Stimulated activated CD8-positive, alpha-beta memory T cell treated with anti-CD3 and anti-CD28 coated beads, Interleukin-15, amount 100 ng/mL, for 48 hours (primary cell): ENCODE measurements at places on chromosomes 6 and 20.

GRCh38 chr6:108355120-108355519 lies 60.3 kb downstream of the AFG1L start:
- DNase-seq: no peak

DNA sequence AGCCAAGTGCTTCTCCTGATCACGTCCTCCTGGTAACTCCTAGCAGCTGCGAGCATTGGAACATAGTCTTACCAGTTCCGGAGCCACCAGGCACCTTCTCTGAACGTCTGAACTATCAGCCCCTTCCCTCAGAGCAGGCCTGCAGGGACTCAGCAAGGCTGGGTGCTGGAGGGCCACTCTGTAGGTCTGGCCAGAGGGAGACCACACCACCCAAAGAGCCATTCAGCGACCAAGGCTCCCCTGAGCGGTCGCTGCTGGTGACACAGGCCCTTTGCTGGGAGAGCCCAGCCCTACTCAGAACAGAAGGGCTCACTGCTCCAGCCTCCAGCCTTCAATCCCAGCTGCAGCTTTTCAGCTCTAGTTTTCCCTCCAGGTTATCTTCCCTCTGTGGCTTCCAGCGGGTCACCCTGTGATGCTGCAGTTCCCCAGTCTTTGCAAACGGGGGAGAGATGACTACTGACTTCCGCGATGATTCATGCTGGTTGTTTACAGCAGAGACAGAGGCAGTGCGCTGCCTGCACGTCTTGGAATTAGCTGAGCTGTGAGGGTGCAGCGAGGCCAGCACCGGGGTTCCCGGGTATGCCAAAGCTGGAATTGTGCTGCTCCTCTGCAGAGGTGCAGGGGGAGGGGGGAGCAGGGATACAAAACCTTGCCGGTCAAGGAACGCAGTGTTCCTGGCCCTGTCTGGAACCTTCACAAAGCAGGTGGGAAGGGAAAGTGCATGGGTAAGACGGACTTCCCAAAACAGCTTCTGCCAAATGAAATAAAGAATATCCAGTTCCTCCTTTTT lies 161.4 kb downstream of the LY86 start:
- no peak for DNase-seq

DNA sequence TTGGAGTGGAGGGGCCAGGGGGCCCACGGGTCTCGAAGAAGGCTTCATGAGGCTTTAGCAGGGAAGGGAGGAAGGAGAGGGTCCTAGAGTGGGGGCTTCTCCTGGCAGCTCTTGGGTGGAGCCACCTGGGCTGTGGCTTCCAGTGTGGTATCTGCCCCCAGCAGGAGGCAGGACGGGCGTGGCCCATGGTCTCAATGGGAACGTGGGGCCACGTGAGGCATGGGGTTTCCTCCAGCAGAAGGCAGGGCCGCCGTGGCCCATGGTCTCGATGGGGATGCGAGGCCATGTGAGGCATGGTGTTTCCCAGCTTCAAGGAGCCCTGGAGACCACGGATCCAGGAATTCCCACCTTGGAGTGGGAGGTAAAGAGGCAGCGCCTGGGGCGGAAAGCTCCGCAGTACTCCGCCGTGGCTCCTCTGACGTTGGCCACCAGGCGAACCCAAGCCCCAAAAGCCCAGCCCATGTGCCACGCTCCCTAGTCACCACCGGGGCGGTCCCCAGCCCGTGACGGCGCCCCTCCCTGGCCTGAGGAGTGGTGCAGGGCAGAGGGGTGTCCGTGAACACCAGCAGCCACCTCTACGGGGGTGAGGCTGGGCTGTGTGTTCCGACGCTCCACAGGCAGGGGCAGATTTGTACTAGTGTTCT lies 62.0 kb upstream of the GATA5 start:
- DNase-seq: no peak

GRCh38 chr6:157625764-157626163 lies 197.3 kb upstream of the SNX9 start:
- DNase-seq: no peak

DNA sequence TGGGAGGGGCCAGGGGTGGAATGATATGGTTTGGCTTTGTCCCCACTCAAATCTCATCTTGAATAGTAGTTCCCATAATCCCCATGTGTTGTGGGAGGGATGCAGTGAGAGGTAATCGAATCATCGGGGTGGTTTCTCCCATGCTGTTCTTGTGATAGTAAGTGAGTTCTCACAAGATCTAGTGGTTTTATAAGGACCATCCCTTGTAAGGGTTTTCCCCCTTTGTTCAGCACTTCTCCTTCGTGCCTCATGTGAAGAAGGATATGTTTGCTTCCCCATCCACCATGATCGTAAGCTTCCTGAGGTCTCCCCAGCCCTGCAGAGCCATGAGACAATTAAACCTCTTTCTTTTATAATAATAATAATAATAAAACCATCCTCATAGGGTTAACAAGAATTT lies 88.8 kb upstream of the PRND start:
- DNase-seq: no peak

GRCh38 chr20:22688485-22688884 lies 104.1 kb upstream of the FOXA2 start:
- DNase-seq: no peak

- no peak for DNase-seq
These were observed 109.4 kb upstream of the ARMC2 start for GRCh38 chr6:108738684-108739416.

- DNase-seq: no peak
These were observed 303.4 kb downstream of the PLCB1 start for GRCh38 chr20:8435285-8436035.

GRCh38 chr6:81763051-81763450 lies 10.6 kb upstream of the TENT5A start:
- DNase-seq: no peak

- DNase-seq: no peak
These were observed 77.9 kb downstream of the FKBP5 start for GRCh38 chr6:35610830-35611229.

GRCh38 chr6:129785047-129785755 lies 75.2 kb upstream of the ARHGAP18 start:
- DNase-seq: no peak

GRCh38 chr6:142152746-142153145 lies 5.7 kb downstream of the VTA1 start:
- DNase-seq: no peak

DNA sequence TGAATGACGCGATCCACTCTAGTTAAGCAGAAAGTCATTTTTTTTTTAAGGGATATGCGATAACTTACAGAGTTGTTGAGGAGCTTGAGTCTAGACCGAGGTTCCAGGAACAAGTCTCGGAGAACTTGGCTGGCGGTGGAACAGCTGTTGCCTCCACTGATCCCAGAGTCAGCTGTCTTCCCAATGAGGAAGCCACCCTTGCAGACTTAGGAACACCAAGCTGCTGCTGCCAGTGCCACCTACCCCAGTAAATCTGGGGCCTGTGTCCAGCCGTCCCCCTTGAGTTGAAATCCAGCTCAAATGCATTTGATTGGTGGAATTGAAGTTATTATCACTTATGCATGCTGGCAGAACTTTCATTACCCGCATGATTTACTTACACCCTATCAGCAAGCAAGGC lies 6.7 kb downstream of the PFDN4 start:
- DNase-seq: no peak

DNA sequence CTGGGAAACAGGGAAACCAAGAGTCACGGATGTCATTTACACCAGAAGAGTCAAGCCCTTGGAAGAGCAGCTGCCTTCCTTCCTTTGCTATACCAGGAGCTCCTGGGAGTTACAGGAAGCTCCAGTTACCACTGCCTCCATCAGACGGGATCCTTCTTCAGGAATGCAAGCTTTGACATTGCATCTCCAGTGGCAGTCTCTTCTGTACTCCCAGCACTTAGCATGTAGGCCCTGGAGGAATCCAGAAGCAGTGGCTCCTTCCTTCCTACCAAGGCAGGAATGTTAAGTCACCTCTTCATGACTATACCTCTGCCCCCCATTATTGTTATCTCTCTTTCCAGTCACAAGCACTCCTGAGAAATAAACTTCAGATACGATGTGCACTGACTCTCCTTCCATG lies 836.0 kb downstream of the MAFB start:
- no peak for DNase-seq

DNA sequence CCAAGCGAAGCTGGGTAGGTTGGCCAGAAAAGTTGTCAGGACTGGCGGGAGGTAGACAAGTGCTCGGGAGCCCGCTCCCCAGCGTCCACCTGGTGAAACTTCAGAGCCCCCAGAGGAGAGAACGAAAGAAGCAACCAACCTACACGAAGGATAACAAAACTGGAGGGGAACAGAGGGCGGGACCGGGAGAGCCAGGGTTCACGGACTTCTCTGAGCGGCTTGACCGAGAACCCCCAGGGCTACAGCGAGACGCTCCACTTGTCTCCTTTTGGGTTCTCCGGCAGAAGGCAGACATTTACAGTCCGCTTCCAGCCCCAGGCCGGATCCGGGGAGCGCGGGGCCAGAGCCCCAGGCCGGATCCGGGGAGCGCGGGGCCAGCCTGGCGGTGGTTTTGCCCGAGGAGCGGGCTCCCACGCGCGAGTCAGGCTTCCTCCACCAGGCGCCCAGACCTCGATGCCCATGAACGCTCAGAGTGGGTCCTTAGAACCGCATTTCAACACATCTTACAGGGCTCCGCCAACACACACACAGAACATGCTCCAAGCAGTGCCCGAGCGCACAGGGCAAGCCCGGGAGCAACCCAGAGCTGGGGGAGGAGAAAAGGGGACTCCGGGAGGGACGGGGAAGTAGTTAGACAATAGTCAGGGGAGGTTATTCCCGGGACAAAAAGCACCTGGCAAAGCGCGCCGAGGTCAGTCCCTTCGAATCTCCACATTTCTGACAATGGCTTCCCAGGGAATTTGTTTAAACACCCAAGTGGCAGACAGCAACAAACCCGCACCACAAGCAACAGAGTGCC lies 1.1 kb downstream of the PTPRK start:
- peak; percentile 9 for DNase-seq

DNA sequence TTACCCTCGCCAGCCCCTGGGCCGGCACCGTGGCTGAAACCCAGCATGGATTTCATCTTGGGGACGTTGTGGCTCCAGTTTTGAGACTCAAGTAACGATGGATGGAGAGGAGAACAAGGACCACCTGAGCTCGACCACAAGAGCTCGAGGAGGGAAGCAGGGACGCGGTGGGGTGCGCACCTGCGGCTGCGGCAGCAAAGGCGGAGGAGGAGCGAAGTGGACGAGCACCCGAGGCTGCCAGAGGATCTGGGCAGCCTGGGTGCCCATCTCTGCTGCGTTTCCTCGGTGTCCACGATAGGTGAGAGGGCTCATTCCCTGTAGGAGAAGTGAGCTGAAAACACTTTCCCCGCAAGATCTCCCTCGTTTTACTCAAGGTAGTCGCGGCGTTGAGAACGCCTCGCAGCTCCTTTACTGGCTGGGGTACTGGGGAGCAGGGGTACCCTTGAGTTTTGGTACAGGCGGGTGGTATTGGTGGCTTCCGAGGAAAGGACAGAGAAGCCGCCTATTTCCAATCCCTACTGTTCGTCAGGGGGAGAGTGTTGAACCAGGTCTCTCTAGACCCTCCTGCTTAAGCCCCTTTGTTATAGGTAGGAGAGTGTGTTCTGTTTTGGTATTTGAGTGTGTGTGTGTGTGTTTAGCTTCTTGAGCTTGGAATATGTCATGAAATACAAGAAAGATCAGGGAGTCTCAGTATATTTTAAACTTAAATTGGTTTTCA lies 137.7 kb downstream of the TRIM27 start:
- no peak for DNase-seq

- no peak for DNase-seq
These were observed 39.4 kb downstream of the BPIFB1 start for GRCh38 chr20:33322456-33322855.

DNA sequence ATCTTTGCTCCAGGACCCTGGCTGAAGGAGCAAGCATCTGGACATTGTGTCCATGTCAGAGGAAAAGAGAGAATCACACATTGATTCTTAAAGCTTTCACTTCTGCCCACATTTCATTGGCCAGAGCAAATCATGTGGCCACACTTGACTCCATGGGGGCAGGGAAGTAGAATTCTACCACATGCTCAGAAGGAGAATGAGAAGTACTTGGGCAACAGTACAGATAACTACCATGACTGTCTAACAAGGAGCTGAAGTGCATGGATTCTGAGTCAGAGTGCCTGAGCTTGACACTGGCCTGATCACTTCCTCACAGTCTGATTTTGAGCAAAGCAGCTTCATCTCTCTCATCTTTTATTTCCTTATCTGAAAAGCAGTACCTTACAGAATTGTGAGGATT lies 38.6 kb downstream of the GHRH start:
- DNase-seq: no peak

DNA sequence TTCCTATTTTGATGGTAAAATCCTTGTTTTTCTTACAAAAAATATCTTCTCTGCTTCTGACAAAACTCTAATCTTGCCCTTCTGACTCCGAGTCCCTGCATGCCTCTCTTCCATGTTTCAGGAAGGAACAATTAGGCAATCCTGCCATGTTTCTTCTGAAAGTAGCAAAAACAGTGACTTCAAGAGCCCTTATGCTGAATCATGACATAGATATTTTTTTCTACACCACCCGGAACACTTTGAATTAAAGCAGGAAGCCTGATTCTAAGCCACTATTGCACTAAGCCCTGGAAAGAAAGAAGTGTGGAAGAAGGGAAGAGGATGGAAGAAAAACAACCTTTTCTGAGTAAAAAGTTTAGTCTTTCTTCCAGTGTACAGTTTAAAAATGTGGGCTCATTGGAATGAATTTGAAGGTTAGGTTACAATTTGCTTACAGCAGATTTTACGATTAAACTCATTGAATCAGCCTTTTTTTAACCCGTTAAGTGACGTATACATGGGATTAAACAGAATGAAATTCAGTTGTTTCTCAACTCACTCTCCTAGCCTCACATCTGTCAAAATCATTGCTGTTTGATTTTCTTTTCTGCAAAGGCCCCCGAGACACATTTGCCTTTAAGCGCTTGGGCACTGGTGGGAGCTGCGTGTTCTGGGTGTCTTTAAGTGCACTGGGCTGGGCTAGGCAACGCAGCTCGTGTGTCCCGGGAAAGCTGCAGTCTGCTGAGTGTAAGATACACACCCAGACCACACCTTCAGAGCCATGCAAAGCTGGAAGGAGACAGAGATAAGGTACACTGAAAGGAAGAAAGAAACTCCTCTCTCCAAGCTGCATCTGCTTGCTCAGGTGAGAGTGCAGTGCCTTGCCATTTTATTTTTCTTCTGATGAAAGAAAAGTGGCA lies 159.4 kb upstream of the CITED2 start:
- DNase-seq: no peak

- DNase-seq: no peak
These were observed 46.7 kb upstream of the PKIB start for GRCh38 chr6:122563364-122564052.

- no peak for DNase-seq
These were observed 64.3 kb upstream of the BTBD3 start for GRCh38 chr20:11853359-11853758.

DNA sequence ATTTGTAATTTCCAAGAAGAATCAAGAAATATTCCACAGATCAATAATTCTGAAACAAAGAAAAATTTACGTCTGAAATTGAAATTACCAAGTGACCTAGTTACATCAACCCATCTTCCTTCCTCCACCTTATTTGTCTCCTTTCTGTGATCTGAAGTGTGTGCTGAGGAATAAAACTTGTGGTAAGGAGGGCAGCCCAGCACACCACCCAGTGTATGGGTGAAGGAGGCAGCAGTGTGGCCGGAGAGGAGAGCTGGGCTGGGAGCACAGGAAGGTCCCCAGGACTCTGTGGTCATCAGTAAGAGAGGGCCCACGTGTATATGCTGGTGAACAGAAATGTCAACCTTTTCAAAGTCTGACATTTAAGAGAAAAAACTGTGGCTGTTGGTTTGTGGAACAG lies 11.3 kb upstream of the CCR6 start:
- DNase-seq: no peak

- no peak for DNase-seq
These were observed 301.8 kb downstream of the BTBD9 start for GRCh38 chr6:38337819-38338465.
